ENCODE measurements at places on chromosomes 6 and 20. TPM values are rescaled to one million over a fixed set of nuclear protein-coding genes. Genes with fewer than 3 reads are reported as not detected.

The POU3F2 gene
- total RNA-seq, result not detected

The FAM83D gene
- total RNA-seq, result 0.66 TPM

The IRF4 gene
- total RNA-seq, result 8.4 TPM

The OLIG3 gene
- total RNA-seq, result not detected

The PRSS16 gene
- total RNA-seq, result not detected

The KCNK16 gene
- not detected for total RNA-seq

The DACT2 gene
- not detected for total RNA-seq

The WFDC10B gene
- total RNA-seq, result not detected

The HM13 gene
- total RNA-seq, result 57.2 TPM

The KCNK15 gene
- 1.8 TPM for total RNA-seq

The PKHD1 gene
- 0.51 TPM for total RNA-seq

The IL17F gene
- not detected for total RNA-seq

The EBF4 gene
- 6.0 TPM for total RNA-seq

The BAG2 gene
- 4.0 TPM for total RNA-seq

The ACSS1 gene
- 35.6 TPM for total RNA-seq

The HRH3 gene
- total RNA-seq, result not detected

The HCK gene
- 33.5 TPM for total RNA-seq

The GTSF1L gene
- total RNA-seq, result not detected

The MEP1A gene
- not detected for total RNA-seq

The MROH8 gene
- 4.2 TPM for total RNA-seq

The FLOT1 gene
- 66.8 TPM for total RNA-seq

The KCNK5 gene
- total RNA-seq, result 3.0 TPM

The TSHZ2 gene
- total RNA-seq, result 31.8 TPM

The ADGRF5 gene
- 30.4 TPM for total RNA-seq

The PGC gene
- not detected for total RNA-seq

The EFHC1 gene
- total RNA-seq, result 26.9 TPM
